ENCODE measurements at places on chromosomes 1 and 21.

GRCh38 chr1:55287723-55288122 lies 72.6 kb upstream of the USP24 start:
- DNase-seq: no peak

GRCh38 chr1:154410185-154410827 lies 5.2 kb downstream of the IL6R start:
- DNase-seq: no peak

- DNase-seq: no peak
These were observed 23.8 kb downstream of the PTTG1IP start for GRCh38 chr21:44849616-44850130.

- DNase-seq: no peak
These were observed 7.6 kb downstream of the EGLN1 start for GRCh38 chr1:231414260-231415016.

DNA sequence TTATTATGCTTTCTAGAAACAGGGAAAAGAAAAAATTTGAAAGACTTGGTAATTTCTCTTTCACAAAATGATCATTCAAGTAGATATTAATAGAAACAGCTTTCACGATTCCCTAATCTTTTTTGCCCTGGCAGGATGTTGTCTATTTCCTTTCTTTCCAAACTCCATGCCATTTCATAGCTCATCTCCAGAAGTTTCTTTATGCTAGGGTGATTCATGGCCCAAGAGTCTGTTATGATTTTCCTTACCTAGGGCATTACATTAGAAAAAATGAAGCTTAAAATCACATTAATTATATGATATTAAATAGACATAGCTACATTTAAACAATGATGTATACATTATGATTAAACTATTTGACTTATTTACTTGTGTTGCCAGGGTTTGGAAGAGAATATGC lies 762.1 kb downstream of the LTN1 start:
- no peak for DNase-seq

GRCh38 chr21:24470852-24471251 lies 1136.4 kb downstream of the MRPL39 start:
- no peak for DNase-seq

DNA sequence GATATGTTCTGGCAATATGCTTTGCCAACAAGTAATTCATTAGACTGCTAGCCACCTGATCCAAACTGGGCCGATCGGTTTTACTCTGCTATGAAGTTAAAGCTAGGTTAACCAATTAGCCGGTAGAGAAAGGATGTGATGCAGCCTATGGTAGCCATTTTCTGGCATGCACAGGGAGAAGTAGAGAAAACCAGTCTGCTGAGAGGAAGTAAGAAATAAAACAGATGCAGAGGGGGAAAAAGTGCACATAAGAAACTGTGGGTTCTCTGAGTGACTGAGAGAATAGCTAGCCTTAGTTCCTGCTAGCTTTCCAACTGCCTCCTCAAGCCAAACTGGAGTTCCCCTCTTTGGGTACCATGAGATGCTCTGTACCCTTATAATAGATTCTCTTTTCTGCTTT lies 52.8 kb downstream of the ARID4B start:
- DNase-seq: no peak

DNA sequence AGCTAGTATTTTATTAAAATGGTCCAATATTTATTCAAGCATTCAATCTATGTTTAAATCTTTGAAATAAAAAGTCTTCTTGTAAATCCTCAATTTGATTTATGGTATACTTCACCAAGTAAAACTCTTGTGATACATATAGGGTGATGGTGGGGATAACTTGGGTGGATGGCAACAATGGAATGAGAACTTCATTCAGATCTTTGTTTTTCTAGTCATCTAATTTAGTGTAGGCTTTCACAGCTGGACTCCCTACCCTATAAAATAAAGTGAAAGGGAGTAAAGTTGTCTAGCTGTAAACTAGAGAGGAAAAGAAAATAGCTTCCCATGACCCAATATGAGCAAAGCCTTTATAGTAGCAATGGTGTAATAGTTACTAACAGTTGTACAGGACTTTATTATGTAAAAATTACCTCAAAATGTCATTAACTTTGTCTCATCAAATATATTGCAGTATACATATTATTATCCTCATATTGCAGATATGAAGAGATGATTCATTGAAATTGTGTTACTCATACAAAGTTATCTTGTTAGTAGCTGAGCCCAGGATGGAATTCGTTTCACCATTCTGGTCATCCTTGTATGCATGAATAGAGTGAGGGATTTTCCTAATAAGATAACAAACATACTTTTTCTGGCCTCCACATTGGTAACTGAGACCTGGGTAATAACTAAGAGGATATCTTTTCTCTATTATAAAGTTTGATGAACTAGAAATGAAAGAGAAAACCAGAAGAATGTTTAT lies 1377.7 kb upstream of the ADGRL4 start:
- DNase-seq: no peak

DNA sequence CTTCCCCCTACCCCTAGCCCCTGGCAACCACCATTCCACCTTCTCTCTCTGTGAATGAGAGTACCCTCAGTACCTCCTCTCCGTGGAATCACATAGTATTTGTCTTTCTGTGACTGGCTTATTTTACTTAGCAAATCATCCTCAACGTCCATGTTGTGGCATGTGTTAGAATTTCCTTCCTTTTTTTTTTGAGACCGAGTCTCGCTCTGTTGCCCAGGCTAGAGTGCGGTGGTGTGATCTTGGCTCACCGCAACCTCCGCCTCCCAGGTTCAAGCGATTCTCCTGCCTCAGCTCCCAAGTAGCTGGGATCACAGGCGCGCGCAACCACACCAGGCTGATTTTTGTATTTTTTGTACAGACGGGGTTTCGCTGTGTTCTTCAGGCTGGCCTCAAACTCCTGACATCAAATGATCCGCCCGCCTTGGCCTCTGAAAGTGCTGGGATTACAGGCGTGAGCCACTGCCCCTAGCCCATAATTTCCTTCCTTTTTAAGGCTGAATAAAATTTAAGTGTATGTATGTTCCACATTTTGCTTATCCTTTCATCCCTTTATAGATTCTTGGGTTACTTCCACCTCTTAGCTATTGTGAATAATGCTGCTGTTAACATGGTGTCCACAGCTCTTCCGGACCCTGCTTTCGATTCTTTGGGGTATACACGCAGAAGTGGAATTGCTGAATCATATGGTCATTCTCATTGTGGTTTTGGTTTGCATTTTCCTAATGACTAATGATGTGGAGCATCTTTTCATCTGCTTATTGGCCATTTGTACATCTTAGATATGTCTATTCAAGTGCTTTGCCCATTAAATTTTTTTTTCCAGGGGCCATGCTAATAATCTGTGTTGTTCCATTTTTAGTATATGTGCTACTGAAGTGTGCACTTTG lies 32.3 kb downstream of the ERRFI1 start:
- DNase-seq: no peak

GRCh38 chr1:181733486-181733885 lies 250.2 kb downstream of the CACNA1E start:
- no peak for DNase-seq

GRCh38 chr1:54564312-54565112 lies 16.5 kb downstream of the ACOT11 start:
- DNase-seq: peak; percentile 88

- no peak for DNase-seq
These were observed 53.1 kb downstream of the APP start for GRCh38 chr21:26117324-26117971.

- DNase-seq: peak; percentile 58
These were observed 176.9 kb upstream of the LMO4 start for GRCh38 chr1:87151500-87152421.

DNA sequence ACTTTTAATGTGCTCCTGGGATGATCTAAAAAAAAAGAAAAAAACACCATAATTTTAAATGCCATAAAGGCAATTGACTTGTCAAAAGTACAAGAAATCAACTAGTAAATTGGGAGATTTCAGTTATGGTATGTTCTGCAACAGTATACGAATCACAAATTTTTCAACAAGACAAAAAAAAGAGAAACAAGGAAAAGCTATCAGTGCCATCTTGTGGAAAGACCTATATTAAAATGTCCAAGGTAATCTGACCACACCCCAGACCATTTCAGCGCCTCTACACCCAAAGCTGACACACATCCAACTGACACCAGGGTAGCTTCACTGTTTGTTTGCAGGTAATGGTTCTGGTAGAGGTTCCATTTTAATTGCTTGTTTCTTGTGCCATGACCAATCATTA lies 5.0 kb upstream of the DUSP23 start:
- no peak for DNase-seq

GRCh38 chr1:151003180-151003579 lies 3.5 kb downstream of the MINDY1 start:
- DNase-seq: no peak

- no peak for DNase-seq
These were observed 181.0 kb downstream of the PTPRU start for GRCh38 chr1:29417147-29417858.

- DNase-seq: no peak
These were observed 35.3 kb downstream of the GDAP2 start for GRCh38 chr1:117894078-117894477.

DNA sequence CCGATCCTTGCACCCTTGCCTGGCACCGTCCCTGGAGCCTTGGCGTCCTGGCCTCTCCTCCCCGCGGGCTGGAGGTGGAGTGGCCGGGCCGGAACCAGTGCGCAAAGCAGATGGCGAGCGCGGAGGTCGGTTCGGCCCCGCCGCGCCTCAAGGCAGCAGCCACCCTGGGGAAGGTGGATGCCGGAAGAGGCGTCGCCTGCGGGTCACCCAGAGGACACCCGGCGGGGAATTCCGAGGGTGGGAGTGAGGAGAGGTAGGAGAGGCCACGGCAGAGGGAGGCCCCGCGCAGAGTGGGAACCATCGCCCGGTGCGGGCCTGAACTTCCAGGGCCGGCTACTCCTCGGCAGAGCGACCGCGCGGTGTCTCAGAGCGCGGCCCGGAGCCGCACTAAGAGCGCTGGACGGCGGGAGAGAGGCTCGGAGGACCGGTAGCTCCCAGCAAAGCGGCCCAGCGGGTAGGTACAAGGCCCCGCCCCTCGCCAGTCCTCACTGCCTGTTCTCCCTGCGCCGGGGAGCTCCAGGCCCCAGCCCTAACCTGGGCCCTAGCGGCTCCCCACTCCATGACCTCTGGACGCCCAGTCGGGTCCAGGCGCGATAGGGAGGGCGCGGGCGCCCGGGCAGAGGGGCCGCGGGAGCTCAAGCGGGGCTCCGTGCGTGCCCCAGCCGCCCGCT lies at the start of gene RNF207:
TSS of gene RNF207 (plus strand) at position 271 of the 671 bp plus-strand sequence. CDS start 417 bp downstream, outside the sequence.
- no peak for DNase-seq

DNA sequence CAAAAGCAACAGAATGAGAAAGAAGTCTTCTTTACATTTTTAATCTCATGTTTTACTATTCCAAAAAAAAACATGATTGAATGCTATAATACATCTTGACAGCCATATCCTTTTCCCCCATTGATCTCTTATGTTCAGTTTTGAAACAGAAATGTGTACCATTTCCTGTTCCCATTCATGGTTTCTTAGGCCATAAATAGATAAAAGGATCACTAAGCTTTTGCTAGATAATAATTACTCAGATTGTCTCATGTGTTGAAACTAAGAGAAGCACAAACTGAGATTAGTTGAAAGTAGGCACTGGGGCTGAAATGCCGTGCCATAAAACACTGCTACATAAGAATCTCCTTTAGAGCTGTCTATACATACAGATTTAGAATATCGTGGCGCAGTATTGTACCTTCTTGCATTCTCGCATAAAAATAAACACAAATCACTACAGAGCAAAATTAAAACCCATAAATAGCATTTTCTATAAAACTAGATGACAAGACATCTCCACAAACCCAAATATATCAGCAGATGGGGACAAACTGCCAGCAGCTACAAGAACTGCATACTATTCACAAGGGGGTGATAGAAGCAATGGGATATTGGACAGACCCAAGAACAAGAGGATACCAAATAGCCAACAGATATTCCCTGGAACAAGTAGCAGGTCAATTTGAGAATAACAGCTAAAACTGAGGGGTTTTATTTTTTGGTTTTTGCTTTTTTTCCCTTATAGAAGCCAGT lies 405.3 kb upstream of the PRMT6 start:
- no peak for DNase-seq

DNA sequence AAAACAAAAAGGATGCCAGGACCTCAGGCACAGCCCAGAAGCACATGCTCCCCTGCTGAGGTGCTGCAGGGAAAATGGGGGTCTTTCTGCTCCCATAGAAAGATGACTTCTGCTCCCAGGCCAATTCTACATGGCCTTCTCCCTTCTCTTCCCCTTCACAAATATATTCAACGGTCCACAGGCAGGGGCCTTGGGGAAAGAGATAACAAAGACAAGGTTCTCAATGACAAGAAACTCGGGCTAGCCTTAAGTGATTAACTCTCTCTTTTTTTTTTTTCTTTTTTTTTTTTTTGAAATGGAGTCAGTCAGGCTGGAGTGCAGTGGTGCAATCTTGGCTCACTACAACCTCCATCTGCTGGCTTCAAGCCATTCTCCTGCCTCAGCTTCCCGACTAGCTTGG lies 54.2 kb downstream of the H3-3A start:
- DNase-seq: no peak

DNA sequence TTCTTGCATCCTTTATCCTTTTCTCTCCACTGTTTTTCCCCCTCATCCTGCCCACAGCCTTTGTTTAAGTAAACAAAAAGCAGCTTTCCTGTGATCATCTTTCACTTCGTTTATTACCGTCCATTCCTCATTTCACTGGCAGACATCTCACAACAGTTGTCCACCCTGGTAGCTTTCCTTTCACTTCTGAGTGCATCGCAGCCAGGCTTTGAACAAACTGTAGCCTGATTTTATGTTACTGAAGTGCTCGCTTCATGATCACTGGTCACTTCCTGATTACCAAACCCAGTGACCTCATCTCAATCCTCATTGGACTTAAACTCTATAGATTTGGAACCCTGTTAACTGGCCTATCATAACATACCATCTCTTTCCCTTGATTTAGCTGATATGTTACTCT lies 67.7 kb downstream of the SDCCAG8 start:
- DNase-seq: no peak

DNA sequence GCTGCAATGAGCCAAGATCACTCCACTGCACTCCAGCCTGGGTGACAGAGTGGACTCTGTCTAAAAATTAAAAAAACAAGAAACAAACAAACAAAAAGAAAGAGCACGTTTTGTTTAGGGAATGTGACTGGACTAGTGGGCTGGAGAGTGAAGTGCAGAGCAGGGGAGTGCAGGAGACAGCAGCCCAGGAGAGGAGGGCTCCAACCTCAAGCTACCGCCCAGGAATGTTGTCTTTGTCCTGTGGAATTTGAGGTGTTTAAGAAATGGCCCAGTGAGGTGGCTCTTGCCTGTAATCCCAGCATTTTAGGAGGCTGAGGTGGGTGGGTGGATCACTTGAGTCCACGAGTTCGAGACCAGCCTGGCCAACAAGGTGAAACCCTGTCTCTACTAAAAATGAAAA lies 42.4 kb upstream of the MTF2 start:
- no peak for DNase-seq

DNA sequence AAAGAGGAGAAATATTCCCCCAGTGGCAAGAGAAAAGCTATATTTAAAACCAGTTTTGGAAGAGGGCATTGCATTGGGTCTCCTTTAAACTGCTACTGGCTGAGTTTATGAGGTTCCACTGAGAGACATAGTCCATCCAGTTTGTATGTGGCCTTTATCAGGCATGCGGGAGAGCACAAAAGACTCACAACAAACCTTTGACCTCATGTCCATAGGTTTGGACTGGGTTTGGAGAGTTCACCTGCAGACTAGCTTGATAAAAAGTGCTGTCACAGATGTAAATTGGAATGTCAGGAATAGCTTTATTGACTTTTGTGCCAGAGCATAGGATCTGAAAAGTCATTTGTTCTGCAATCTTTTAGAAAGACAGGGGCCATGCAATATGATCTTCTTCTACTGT lies 131.0 kb upstream of the NRIP1 start:
- no peak for DNase-seq
